ENCODE measurements at places on chromosomes 3 and 15.

- DNase-seq, result no peak
Measured at GRCh38 chr3:63588895-63589294, 63.6 kb upstream of the SNTN start.

DNA sequence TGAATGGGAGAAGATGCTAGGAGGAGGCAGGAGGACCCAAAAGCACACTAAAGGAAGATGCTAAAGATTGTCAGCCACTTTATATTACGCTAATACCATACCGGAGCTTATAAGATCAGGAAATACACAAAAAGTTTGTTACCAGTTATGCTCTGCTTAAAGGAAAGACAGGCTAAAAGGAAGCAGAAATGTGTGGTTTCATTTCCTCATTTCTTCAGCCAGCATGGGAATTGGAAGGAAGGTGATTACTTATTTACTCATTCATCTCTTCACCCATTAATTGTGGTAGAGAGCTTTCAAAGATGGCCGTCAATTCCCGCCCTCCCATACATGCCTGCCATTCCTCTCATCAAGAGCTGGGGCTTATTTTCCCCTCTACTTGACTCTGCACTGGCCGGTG lies 26.7 kb upstream of the TMEM158 start:
- no peak for DNase-seq

- DNase-seq, result no peak
Measured at GRCh38 chr3:184323696-184324095, 9.3 kb downstream of the EIF4G1 start.

GRCh38 chr15:67082007-67082536 lies 16.7 kb downstream of the SMAD3 start:
- no peak for DNase-seq

GRCh38 chr15:72754096-72754495 lies 29.5 kb downstream of the ADPGK start:
- DNase-seq, result no peak

DNA sequence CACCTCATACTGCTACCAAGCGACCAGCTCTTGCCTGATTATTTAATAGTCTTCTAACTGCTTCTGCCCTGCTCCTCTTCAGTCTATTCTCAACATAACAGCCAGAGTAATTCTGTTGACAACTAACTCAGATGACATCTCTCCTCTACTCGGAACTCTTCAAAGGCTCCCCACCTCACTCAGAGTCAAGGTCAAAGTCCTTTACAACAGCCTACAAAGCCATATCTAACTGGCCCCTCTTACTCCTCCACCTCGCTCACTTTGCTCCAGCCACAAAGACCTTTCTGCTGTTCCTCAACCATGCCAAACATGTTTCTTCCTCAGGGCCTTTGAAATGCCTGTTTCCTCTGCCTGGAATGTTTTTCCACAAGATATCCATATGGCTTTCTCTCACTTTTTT lies 43.6 kb downstream of the PIK3R4 start:
- DNase-seq, result no peak

- no peak for DNase-seq
Measured at GRCh38 chr15:98883478-98883877, 124.1 kb downstream of the PGPEP1L start.

Measured in globus pallidus (tissue), 1 donor.